ENCODE measurements at places on chromosomes 2 and 18. TPM values are rescaled to one million over a fixed set of nuclear protein-coding genes. Genes with fewer than 3 reads are reported as not detected.

CD28 gene
- total RNA-seq: 0.77 TPM

PKDCC gene
- total RNA-seq: 88.7 TPM

LOXHD1 gene
- total RNA-seq: 0.49 TPM

RIT2 gene
- not detected for total RNA-seq

PROC gene
- total RNA-seq: not detected

Data from left ventricle myocardium inferior (tissue), 1 donor.